Type B pancreatic cell (in vitro differentiated cells): ENCODE measurements at places on chromosomes 12 and 14.

DNA sequence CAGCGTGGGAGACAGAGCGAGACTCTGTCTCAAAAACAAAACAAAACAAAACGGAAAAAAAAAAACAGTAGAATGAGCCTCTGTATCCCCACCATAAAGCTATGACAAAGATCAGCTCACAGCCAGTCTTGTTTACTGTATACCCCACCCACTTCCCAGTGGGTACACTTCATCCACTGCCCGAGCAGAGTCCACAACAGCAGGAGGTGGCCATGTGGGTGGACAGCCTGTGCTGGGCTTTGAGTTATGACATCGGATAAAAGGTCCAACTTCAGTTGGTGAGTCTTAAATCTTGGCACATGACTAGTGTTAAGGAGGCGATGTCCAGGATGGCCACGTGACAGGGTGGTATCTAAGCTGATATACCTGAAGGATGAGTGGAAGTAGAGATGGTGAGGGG lies 34.8 kb upstream of the MAPKAPK5 start:
- DNase-seq = no peak

DNA sequence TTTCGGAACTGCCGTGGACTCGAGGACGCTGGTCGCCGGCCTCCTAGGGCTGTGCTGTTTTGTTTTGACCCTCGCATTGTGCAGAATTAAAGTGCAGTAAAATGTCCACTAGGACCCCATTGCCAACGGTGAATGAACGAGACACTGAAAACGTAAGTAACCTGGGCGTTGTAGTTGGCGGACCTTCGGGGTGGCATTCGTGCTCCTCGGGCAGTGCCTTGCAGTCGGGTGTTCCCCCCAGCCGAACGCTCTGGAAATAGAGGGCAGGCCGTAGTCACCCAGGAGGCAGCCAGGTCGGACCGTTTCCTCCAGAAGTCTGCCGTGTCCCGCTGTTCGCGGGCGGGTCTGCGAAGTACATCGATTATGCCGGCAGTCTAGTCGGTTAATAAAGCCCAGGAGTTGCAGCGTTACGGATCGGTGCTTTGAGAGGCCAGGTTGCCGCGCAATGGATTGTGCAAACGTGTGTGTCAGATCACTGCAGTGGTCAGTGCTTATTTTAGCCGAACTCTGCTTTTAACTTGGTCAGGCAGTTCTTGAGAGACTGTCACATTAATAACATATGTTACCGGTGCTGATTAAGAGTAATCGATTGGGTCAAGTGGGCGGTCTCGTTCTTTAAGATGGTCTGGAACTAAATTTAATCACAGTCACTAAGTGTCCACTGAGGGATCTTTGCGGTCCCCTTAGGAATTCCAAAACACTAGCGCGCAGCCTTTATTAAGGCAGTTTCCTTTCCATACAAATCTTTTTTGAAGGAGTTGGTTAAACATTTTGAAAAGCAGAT lies 906 bp downstream of the MARK3 start:
- no peak for DNase-seq

DNA sequence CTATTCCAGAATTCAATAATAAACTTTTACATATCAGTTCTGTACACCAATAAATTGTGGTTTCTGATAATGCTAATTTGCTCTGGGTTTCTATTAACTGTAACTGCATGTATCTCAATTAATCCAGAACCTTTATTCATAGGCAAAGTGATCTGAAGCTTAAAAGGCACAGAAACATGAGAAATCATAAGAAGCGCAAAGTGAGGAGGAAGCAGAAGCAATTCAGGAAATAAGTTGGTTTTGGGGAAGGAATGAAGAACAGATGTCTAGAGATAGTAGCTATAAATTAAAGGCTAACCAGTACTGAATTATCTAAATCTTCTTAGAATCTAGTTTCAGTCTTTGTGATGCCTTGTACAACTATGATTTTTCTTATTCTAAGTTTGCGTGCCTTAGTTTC lies 24.6 kb downstream of the KERA start:
- DNase-seq = no peak

GRCh38 chr12:105485321-105485910 lies 154.9 kb downstream of the C12orf75 start:
- no peak for DNase-seq

DNA sequence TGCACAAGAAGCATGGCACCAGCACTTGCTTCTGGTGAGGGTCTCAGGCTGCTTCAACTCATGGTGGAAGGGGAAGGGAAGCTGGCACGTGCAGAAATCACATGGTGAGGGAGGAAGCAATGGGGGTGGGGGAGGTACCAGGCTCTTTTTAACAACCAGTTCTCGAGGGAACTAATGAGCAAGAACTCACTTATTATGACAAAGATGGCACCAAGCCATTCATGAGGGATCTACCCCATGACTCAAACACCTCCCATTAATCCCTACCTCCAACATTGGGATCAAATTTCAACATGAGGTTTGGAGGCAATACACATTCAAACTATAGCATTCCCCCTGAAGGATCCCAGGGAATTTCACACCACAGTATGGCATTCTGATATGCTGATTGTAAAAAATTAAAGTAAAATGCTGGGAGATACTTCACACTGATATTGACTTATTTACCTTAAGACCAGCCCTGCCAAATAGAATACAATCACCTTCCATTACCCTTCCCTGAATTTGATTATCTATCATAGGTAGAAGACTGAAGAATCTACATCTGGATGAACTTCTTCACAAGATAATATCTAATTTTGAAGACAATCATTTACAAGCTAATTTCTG lies 201.7 kb upstream of the PLXNC1 start:
- DNase-seq = no peak

GRCh38 chr14:50551877-50552276 lies 8.1 kb upstream of the ATL1 start:
- no peak for DNase-seq

- DNase-seq = no peak
These were observed 954 bp upstream of the SLC39A2 start for GRCh38 chr14:20998139-20998538.

DNA sequence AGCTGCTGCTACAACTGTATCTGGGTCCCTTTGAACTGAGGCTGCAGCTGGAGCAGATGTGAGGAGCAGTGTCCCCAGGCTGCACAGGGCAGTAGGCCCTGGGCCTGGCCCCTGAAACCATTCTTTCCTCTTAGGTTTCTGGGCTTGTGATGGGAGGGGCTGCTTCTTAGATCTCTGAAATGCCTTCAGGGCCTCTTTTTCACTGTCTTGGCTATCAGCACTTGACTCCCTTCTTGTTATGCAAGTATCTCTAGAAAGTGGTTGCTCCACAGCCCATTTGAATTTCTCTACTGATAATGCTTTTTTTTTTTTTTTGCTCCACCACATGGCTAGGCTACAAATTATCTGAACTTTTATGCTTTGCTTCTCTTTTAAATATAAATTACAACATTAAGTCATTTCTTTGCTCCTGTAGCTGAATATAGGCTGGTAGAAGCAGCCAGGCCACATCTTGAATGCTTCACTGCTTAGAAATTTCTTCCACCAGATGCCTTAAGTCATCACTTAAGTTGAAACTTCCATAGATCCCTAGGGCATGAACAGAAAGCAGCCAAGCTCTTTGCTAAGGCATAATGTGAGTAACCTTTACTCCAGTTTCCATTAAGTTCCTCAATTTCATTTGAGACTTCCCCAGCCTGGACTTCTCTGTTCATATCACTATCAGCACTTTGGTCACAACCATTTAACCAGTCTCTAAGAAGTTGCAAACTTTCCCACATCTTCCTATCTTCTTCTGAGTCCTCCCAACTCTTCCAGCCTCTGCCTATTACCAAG lies 41.1 kb downstream of the ACSM4 start:
- DNase-seq = no peak
